HepG2 (cell line): ENCODE measurements at places on chromosomes 12 and 14. TPM values are rescaled to one million over a fixed set of nuclear protein-coding genes. Genes with fewer than 3 reads are reported as not detected.
A peak's percentile ranks its signal among the peaks of the same experiment; 100 is the strongest.

Gene LTB4R2
- total RNA-seq = 1.4 and 6.9 TPM in 2 replicates

- DNase-seq = no peak
- no peaks in the 10 kb centered on the region for H3K36me3 ChIP-seq
- H3K4me3 ChIP-seq = no peak overlapping the region
- no peaks in the 10 kb centered on the region for H3K27me3 ChIP-seq
Measured at GRCh38 chr14:25908277-25909044, 689.4 kb downstream of the NOVA1 start.

GRCh38 chr14:74257941-74258763 is 18.9 kb downstream of the VSX2 start:
- no peak for DNase-seq
- H3K36me3 ChIP-seq = no peaks in the 10 kb centered on the region
- peaks cover 10% of the 10 kb centered on the region; the same call in 1 of the 2 replicates for H3K27me3 ChIP-seq
- no peak overlapping the region for H3K27ac ChIP-seq
- peak overlapping the region; percentile 73 for H3K4me3 ChIP-seq

GRCh38 chr14:33799705-33800570 is 150.9 kb downstream of the EGLN3 start:
- H3K36me3 ChIP-seq = no peaks in the 10 kb centered on the region
- no peaks in the 10 kb centered on the region for H3K27me3 ChIP-seq
- DNase-seq = no peak
- no peaks in the 10 kb centered on the region for H3K4me1 ChIP-seq
- H3K27ac ChIP-seq = no peak overlapping the region

- H3K27me3 ChIP-seq = no peaks in the 10 kb centered on the region
- H3K4me1 ChIP-seq = peaks cover 59% of the 10 kb centered on the region
- no peak overlapping the region for H3K27ac ChIP-seq
Measured at GRCh38 chr12:130989391-130989790, 35.7 kb downstream of the ADGRD1 start.

Gene FSCB
- total RNA-seq = not detected in 2 replicates

Gene GARIN6
- total RNA-seq = not detected in 2 replicates

GRCh38 chr14:71665157-71665556 is 267.1 kb upstream of the RGS6 start:
- H3K4me3 ChIP-seq = no peak overlapping the region
- no peaks in the 10 kb centered on the region for H3K27me3 ChIP-seq
- no peaks in the 10 kb centered on the region for H3K4me1 ChIP-seq

DNA sequence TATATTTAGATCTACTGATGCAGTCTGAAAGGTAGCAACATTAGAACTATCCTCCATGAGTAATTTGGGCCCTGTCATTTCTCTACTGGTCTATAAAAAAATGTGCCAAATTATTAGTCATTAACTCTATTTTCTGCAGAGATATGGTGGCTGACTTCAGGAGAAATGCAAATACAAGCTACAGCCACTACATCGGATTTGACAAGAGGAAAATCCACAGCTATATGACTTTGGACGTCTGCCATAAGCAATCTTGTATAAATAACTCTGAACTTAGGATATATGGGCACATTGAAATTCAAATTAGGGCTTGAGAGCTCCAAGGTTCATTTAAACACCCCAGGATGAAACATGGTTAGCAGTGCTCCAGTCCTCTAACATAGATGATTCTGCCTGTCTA is 983.0 kb upstream of the LRFN5 start:
- no peaks in the 10 kb centered on the region for H3K4me1 ChIP-seq
- no peaks in the 10 kb centered on the region for H3K36me3 ChIP-seq
- H3K4me3 ChIP-seq = no peak overlapping the region
- DNase-seq = no peak
- no peaks in the 10 kb centered on the region for H3K27me3 ChIP-seq
- H3K27ac ChIP-seq = no peak overlapping the region

Gene PRB2
- not detected in 2 replicates for total RNA-seq

DNA sequence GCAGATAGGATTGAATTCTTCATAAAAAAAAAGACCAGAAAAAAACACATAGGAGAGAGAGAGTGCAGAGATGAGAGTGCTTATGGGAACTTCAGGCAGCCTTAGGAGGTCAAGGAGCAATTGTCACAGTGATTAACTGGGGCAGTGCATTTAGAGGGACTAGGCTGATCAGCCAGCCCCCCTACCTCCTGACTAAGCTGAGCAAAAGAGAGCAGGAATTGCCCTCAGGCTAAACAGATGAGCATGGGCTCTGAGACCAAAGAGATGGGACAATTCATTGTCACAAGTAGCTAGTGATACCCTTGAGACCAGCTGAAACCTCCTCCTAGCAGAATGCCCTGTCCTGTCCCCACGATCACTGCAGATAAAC is 124.0 kb downstream of the BTG1 start:
- H3K4me3 ChIP-seq = no peak overlapping the region
- no peaks in the 10 kb centered on the region for H3K27me3 ChIP-seq
- no peak for DNase-seq

DNA sequence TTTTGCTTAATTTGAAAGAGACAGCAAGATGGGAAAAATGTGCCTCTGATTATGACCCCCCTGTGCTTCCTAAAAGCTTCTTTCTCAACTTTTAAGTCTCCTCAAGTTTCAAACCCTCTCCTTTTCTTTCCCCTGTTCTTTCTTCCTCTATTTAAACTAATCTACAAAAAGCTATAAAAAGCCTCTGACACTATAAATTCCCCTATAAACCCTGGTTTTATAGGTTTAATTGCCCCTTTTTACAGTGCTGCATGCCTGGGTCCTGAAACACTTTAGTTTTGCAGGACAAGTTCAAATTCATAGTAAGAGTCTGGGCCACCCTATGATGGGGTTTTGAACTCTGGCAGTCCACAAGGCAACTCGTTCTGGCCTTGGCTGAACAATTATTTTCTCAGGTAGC is 510.9 kb upstream of the TBX3 start:
- DNase-seq = no peak
- H3K27ac ChIP-seq = no peak overlapping the region
- no peak overlapping the region for H3K4me3 ChIP-seq
- H3K36me3 ChIP-seq = no peaks in the 10 kb centered on the region

GRCh38 chr14:32256576-32256975 is 53.5 kb upstream of the RNU6-8 start:
- no peaks in the 10 kb centered on the region for H3K36me3 ChIP-seq
- no peaks in the 10 kb centered on the region for H3K27me3 ChIP-seq
- no peak overlapping the region for H3K27ac ChIP-seq
- H3K4me3 ChIP-seq = no peak overlapping the region
- DNase-seq = no peak
- H3K4me1 ChIP-seq = peaks cover 19% of the 10 kb centered on the region

DNA sequence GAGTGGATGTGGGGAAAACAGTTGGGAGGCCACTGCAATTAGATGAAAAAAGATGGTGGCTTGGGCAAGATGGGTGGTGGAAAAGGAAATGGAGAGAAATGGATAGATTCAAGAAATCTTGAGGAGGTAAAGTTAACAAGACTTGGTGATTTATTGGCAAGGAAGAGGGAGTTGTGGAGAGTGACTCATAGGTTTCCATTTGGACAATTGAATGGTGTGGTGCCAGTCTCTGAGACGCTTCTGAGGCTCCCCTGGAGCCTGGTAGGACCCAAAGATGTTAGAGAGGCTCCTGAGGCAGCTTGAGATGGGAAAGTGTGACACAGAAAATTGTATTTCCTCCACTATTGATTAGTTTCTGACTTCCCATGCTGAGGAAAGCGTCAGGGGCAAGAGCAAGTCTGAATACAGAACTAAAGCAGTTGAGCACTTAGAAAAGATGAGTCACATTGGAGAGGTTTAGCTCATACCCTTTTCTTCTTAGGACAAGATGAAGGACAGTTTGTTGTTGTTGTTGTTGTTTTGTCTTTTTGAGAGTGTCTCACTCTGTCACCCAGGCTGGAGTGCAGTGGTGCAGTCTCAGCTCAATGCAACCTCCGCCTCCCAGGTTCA is 4.5 kb downstream of the PRPF40B start:
- no peak overlapping the region for H3K27ac ChIP-seq
- DNase-seq = no peak
- no peak overlapping the region for H3K4me3 ChIP-seq
- no peaks in the 10 kb centered on the region for H3K27me3 ChIP-seq

DNA sequence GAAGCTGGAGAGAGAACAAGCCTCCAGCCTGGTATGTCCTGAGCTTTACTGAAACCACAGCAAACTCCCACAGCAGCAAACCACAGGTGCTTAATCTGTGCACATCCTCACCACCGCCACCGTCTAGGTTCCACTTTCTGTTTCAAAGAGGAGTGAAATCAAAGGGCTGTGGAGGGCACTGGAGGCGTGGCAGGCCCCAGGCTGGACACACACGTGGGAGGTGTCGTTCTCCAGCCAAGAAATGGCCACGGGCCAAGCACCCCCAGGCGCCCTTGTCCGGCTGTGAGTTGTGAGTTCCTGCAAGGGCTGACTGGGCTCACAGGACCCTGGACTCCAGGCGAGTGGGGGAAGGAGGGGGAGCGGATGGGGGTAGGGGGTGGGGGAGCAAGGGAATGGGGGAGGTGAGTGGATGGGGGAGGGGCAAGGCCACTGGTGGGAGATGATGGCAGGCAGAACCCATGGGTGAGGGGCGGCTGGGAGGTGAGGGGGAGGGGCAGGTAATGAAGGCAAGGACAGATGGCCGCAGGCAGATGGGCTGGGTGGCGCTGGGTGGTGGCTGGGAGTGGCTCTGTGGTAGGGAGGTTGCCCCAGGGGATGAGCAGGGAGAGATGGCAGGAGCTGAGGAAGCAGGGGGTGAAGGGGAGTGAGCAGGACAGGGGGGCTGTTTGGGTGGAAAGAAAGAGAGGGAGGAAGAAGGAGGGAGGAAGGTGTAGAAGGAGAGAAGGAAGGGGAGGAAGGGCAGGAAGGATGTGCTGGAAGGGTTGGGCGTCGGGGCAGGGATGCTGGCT is 86.7 kb downstream of the NCOR2 start:
- H3K36me3 ChIP-seq = peaks cover 20% of the 10 kb centered on the region
- no peak overlapping the region for H3K4me3 ChIP-seq
- peak overlapping the region; percentile 71 for H3K27ac ChIP-seq
- peaks cover 33% of the 10 kb centered on the region for H3K4me1 ChIP-seq

- H3K27ac ChIP-seq = no peak overlapping the region
- no peaks in the 10 kb centered on the region for H3K4me1 ChIP-seq
- no peaks in the 10 kb centered on the region for H3K36me3 ChIP-seq
- no peak for DNase-seq
- no peaks in the 10 kb centered on the region for H3K27me3 ChIP-seq
Measured at GRCh38 chr12:114272605-114273004, 133.3 kb downstream of the TBX5 start.

Gene RFLNA
- not detected in 2 replicates for total RNA-seq

- no peaks in the 10 kb centered on the region; the same call in 1 of the 2 replicates for H3K36me3 ChIP-seq
- 0 out of 2 replicates have a peak, but pooled peaks cover 8% of the 10 kb centered on the region for H3K4me1 ChIP-seq
- peak; percentile 5 for DNase-seq
- H3K4me3 ChIP-seq = no peak overlapping the region; the same call in 1 of the 2 replicates
- no peak overlapping the region for H3K27ac ChIP-seq
Measured at GRCh38 chr12:104790296-104791125, 167.6 kb downstream of the SLC41A2 start.

DNA sequence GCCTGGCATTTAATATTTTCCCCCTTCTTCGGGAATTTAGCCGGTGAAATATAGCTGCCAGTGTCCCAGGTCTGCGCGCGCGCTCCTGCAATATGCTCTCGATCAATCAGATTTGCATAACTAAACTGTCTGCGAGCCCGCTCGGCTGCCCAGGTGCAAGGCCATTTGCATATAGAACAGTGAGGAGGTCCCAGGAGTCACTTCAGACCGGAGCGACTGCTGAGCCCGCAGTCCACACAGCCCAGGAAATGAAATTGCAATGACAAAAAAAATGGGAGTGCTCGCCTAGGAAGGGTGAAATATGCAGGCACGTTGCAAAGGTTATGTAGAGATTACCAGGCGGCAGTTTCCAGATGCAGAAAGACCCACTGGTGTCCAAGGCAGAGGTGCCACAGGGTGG is 228.5 kb downstream of the VRK1 start:
- H3K4me1 ChIP-seq = no peaks in the 10 kb centered on the region; the same call in 1 of the 2 replicates
- H3K4me3 ChIP-seq = no peak overlapping the region
- peaks cover 31% of the 10 kb centered on the region; the same call in 2 of the 3 replicates for H3K27me3 ChIP-seq

GRCh38 chr12:9636851-9637206 is 29.1 kb upstream of the KLRB1 start:
- peak; percentile 21 for DNase-seq
- H3K27ac ChIP-seq = no peak overlapping the region
- no peak overlapping the region for H3K4me3 ChIP-seq
- no peaks in the 10 kb centered on the region for H3K4me1 ChIP-seq
- H3K27me3 ChIP-seq = no peaks in the 10 kb centered on the region
- no peaks in the 10 kb centered on the region for H3K36me3 ChIP-seq

DNA sequence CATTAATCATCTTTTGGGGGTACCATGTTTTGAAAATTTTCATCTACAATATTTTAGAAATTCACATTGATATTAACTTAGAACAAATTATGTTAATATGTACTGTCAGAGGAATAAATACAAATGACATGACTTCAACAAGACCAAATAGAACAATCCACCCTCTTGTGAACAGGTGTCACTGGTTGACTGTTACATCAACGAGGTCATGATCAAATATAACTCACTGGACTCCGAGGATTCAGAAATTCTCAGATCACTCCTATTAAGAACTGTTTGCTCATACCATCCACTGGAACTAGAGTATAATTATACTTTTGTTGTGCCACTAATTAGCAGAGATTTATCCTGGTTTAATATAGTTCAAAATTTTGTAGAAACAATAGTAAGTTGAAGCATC is 318.8 kb downstream of the PRKD1 start:
- no peak overlapping the region for H3K27ac ChIP-seq
- H3K36me3 ChIP-seq = no peaks in the 10 kb centered on the region
- H3K27me3 ChIP-seq = no peaks in the 10 kb centered on the region
- H3K4me1 ChIP-seq = no peaks in the 10 kb centered on the region

GRCh38 chr14:21525571-21525961 is 580 bp downstream of the SALL2 start:
- peak overlapping the region; percentile 83; the same call in 1 of the 2 replicates for H3K4me3 ChIP-seq
- peaks cover 40% of the 10 kb centered on the region for H3K4me1 ChIP-seq
- no peaks in the 10 kb centered on the region for H3K27me3 ChIP-seq
- H3K27ac ChIP-seq = peak overlapping the region; percentile 69
- no peaks in the 10 kb centered on the region for H3K36me3 ChIP-seq

DNA sequence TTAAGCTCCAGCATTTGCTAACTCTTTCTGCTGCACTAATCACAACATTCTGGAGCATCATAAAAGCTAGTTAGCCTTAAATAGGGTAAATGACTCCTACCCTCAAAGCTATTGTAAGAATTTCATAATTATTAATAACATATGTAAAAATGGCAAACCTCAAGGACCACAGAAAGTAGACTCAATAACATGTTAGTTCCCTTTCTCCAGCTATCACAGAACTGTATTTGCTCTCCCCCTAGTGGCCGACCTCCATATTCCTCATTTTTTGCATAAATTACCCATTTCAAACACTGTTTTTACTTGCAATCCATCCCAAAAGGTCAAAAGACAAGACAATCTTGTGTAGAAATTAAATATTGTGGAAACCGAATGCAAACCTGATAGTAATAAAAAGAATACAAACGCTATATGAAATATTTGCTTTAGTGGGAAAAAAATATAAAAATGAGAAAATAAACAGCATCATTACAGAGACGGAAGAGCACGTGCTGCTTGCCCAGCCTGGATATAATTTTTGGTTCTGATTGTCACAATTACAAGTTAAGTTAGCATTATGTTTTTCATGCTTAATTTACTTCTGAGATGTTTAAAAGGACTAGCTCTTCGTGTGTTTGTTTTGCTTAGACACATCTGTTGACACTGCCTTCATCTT is 97.9 kb downstream of the RERGL start:
- no peaks in the 10 kb centered on the region for H3K36me3 ChIP-seq
- H3K27ac ChIP-seq = no peak overlapping the region
- H3K4me1 ChIP-seq = no peaks in the 10 kb centered on the region
- peak; percentile 3 for DNase-seq
- no peaks in the 10 kb centered on the region for H3K27me3 ChIP-seq
- no peak overlapping the region for H3K4me3 ChIP-seq
